ENCODE measurements at places on chromosomes 12 and 14. TPM values are rescaled to one million over a fixed set of nuclear protein-coding genes. Genes with fewer than 3 reads are reported as not detected.

Gene FBXL14
- total RNA-seq, result 21.1 TPM

Gene TMBIM4
- 51.7 TPM for total RNA-seq

Gene CCDC177
- not detected for total RNA-seq

Gene MGP
- total RNA-seq, result 251 TPM

Gene KCNA5
- total RNA-seq, result not detected

Gene FITM1
- 0.20 TPM for total RNA-seq

Gene TMTC1
- 93.0 TPM for total RNA-seq

Gene CYP27B1
- 0.20 TPM for total RNA-seq

Gene SCNN1A
- total RNA-seq, result not detected

Gene TTC7B
- total RNA-seq, result 54.6 TPM

Gene TMEM117
- total RNA-seq, result 10.2 TPM

Gene CERS5
- total RNA-seq, result 77.0 TPM

Gene RDH12
- not detected for total RNA-seq

Gene P2RX2
- total RNA-seq, result not detected

Gene STYK1
- total RNA-seq, result 0.53 TPM

Gene SLC7A7
- 3.4 TPM for total RNA-seq

Gene TAS2R9
- not detected for total RNA-seq

Gene C14orf119
- total RNA-seq, result 60.9 TPM

Gene IGFBP6
- 417 TPM for total RNA-seq

Measured in smooth muscle cell of the pulmonary artery (primary cell).